ENCODE measurements at places on chromosomes 12 and 14.

DNA sequence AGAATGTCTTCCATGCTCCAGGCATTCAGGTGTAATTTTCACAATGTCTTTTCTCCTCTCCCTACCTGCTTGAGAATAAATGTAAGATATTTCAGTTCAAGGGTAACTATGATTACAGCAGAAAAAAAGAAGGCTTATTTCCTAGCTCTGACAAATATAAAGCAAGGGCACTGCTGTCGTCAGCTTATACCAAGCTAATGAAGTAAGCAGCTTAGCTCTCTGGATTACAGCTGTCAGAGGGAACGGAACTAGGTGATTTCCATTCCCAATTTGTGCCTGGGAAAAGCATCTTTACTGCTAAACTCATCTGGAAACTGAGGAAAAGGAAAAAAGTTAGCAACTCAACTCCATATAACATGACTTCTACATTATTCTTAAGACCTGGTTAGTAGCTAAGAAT is 56.5 kb downstream of the ZFYVE26 start:
- DNase-seq, result no peak

GRCh38 chr12:98581101-98581500 is 12.4 kb upstream of the SLC25A3 start:
- DNase-seq, result no peak

DNA sequence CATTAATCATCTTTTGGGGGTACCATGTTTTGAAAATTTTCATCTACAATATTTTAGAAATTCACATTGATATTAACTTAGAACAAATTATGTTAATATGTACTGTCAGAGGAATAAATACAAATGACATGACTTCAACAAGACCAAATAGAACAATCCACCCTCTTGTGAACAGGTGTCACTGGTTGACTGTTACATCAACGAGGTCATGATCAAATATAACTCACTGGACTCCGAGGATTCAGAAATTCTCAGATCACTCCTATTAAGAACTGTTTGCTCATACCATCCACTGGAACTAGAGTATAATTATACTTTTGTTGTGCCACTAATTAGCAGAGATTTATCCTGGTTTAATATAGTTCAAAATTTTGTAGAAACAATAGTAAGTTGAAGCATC is 318.8 kb downstream of the PRKD1 start:
- DNase-seq, result no peak

- DNase-seq, result peak; percentile 71
Observed at GRCh38 chr14:52706286-52706685, 714 bp upstream of the PSMC6 start.

DNA sequence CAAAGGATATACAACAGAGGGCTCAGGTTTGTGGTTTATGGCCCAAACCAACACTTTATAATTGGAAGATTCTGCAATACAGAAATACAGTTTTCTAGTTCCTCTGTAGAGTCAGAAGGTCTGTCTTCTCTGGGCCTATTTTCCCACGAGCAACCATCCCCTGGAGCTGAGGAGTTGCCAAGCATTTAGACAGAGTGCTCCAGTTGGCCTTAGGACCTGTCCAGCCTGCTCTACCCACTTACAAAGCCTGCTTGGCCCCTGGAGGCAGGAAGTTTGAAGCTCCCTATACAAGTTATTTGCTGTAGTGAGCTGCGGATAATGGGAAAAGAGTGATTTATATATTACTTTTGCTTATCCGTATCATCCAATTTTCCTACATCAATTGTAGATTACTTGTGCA is 60.8 kb upstream of the HSPB8 start:
- DNase-seq, result no peak

DNA sequence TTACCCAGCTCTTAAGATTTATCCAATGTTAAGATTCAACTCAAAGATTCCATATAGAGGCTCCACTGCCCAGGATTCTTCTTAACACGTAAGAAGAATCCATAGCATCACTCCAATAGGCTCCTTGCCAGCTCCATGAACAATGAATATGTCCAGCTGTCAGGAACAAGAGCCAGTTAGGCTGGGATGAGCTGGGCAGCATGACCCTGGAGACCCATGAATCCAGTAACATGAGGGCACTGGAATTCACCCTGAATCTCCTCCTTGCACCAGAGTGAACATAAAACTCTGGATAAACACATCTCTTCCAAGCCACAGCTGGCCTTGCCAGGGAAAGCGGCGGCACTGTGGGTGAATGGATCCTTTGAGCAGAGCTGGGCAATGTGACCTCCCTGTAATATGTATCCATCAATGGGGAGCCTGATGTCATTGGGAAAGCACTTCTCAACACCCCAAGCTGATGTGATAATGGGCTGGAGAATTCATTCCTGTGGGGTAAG is 24.4 kb upstream of the TC2N start:
- DNase-seq, result no peak

- no peak for DNase-seq
Observed at GRCh38 chr12:119090276-119090675, 88.5 kb upstream of the HSPB8 start.

GRCh38 chr14:38257507-38257906 is 1.6 kb upstream of the CLEC14A start:
- no peak for DNase-seq

DNA sequence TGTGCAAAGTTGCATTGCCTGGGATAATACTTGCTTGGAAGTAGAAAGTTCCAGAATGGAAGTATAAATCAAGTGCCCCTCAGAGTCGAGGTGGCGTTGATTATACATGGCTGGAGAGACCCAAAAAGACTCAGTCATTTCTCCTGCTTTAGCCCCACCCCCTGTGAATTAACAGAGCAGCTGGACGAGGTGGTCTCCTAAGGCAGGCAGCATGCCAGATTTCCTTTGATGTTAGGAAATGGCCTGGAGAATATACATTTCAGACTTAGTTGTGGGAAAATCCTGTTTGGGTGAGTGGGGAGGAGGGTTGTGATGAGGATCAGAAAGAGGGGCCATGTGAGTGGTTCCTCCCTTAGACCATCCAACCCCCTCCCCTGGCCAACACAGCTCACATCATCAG is 406.1 kb upstream of the TMPO start:
- no peak for DNase-seq

GRCh38 chr14:34966413-34966812 is 16.4 kb upstream of the SRP54 start:
- no peak for DNase-seq

DNA sequence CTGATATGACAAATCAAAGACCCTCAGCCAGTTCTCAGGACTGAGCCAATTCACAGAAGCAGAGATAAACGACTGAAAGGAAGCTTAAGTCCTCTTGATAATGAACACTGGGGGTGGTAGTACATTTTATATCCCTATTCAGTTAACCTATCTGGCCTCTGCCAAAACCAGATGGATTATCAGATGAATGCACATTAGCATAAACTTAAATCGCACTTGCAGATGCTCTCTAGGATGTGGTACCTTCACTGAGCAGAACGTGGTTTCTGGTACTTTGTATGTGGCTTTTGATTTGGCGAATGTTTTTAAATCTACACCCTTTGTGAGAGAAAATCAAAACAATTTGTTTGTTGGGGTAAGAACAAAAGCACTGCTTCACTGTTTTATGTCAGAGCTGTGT is 21.1 kb upstream of the TAS2R14 start:
- no peak for DNase-seq

GRCh38 chr14:98101323-98101722 is 1170.7 kb downstream of the BCL11B start:
- DNase-seq, result no peak

DNA sequence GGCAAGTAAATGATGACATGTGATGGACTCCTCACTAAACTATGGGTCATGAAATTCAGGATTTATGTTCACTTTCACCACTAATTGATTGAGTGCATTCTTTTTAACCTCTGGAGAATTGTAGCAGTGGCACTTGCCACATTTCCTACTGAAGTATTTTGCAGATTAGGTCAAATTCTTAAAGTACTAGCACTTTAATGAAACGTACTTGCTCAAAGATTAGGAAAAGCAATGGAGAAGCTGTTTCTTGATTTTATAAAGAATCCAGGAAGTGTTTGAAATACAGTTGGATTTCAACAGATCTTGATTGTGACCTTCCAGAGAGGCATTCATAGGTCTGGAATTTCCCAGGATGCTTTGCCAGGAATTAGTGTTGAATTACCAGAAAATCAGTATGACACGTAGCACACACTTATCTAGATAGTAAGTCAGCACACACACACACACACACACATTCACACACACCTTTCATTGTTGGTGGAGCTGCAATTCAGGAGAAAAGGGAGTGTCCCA is 162.6 kb downstream of the MYRFL start:
- no peak for DNase-seq

GRCh38 chr14:104586832-104587620 is 7.5 kb downstream of the C14orf180 start:
- DNase-seq, result no peak

- no peak for DNase-seq
Observed at GRCh38 chr14:66403183-66403582, 83.0 kb upstream of the CCDC196 start.

DNA sequence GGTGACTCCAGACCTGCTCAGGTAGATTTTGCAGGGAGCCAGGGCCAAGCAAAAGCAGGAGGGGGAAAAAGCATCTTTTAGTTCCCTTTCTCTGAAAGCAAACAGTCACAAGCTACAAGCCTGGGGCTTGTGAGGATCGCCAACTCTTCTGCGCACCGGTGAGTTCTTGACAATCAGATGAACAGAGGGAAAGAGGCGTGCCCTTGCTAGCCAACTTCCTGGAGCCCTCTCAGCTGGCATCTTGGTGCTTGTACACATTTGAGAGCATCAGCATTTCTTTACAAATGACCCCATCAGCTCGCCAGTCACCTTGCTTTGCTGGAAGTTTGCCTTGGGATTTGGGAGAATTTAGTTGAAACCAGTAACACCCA is 55.5 kb downstream of the ZNF664 start:
- DNase-seq, result no peak

- DNase-seq, result no peak
Observed at GRCh38 chr14:57326253-57326652, 57.5 kb downstream of the AP5M1 start.

DNA sequence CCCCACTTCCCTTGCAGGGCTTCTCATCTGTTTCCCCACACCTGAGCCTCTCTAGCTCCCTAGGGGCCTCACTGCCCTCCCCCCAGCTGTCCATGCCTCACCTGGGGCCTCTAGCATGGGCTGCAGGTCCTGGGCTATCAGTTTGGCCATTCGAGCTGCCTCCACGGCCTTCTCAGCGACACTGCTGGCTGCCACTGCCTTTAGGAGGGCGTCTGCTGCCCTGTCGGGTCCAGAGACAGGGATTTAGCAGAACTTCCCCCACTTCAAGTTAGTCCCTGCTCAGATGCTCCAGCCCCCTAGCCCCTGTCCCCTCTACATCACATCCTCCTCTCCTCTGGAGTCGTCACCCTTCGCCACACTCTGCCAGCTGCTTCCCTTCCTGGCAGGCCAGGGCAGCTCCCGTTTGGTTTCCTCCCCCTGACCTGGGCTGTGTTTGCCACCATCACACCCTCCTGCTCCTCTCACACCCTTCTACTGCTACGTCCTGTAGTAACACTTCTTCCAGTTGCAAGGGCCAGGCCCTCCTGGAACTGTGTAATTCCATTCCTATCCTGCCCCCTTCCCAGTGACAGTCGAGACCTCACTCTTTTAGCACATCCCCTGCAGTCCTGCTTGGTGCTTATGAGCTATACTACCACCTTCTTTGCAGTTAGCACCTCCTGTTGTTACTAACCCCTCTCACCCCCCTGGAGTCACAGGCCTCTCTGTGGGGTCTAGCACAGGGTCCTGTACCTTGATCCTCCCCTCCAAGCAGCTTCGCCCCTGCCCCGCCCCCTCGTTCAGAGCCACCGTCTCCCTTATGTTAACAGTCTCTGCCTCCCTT is 4.3 kb upstream of the AP1G2 start:
- DNase-seq, result no peak

- no peak for DNase-seq
Observed at GRCh38 chr14:68521961-68522509, 270.8 kb downstream of the ZFP36L1 start.

DNA sequence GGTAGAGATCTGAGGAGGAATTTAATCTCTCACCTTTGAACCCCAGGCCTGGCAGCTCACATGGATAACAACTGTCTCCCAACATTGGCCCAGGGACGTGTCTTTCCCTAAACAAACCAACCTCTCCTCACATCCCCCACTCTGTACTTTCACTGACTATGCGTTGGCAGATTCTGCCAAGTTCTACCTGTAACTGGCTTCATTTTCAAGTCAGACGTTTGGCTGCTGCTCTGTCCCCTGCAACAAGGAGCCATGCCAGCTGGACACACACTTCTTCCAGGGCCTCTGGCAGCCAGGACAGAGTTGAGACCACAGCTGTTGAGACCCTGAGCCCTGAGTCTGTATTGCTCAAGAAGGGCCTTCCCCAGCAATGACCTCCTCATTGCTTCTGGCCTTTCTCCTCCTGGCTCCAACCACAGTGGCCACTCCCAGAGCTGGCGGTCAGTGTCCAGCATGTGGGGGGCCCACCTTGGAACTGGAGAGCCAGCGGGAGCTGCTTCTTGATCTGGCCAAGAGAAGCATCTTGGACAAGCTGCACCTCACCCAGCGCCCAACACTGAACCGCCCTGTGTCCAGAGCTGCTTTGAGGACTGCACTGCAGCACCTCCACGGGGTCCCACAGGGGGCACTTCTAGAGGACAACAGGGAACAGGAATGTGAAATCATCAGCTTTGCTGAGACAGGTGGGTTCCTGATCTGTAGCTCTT is at the start of gene INHBC:
TSS of gene INHBC (plus strand) at position 268 of the 707 bp plus-strand sequence. CDS start at position 371, 103 bp downstream.
- no peak for DNase-seq

DNA sequence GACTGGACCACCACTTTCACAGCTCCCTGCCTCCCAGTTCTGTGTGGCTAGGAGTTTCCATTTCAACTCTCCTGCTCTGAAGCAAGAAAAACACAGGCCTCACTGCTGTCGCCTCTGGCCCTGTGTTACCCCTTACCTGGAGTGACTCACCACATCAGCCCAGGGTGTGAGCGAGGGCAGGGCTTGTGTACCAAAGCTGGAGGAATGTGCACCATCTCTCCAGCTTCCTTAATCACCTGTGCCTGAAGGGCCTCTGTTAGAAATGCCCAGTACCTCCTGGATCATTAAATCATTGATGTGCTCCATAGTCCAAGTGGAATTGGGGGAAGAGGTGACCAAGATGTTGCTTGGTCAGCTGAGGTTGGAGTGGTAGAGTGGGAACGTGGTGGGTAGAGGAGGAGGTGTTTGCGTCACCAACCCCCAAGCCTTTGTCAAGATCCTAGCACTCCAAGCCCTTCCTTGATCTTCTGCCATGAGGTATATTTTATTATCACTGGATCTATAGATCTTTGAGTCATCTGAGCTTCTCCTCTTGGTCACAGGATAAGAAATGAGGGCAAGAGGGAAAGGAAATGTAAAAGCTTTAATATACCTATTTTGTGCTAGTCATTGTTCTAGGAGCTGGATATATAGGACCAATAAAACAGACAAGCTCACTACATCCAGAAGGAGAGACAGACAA is 51.3 kb downstream of the SSPN start:
- DNase-seq, result no peak

GRCh38 chr14:39491134-39491571 is 58.9 kb upstream of the FBXO33 start:
- DNase-seq, result peak; percentile 49

DNA sequence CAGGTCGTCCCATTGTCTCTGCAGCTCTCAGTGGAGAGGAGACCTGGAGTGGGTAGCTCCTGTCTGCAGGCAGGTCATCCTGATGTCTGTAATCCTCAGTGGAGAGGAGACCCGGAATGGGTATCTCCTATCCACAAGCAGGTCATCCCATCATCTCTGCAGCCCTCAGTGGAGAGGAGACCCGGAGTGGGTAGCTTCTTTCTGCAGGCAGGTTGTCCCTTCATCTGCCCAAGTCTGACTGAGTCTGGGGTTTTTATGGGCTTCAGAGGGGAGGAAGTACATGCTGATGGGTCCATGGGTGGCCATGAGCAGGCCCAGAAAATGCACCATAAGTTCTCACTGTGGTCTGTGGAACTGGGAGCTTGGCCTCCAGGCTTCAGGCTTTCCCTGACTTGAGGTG is 28.9 kb upstream of the PAPLN start:
- DNase-seq, result no peak
